NCI-H460 (cell line): ENCODE measurements at places on chromosomes 12 and 14.

GRCh38 chr12:85626001-85626783 lies 210.0 kb downstream of the RASSF9 start:
- peak; percentile 7 for DNase-seq

- DNase-seq = no peak
Observed at GRCh38 chr12:108313241-108313605, 25.9 kb downstream of the CMKLR1 start.

DNA sequence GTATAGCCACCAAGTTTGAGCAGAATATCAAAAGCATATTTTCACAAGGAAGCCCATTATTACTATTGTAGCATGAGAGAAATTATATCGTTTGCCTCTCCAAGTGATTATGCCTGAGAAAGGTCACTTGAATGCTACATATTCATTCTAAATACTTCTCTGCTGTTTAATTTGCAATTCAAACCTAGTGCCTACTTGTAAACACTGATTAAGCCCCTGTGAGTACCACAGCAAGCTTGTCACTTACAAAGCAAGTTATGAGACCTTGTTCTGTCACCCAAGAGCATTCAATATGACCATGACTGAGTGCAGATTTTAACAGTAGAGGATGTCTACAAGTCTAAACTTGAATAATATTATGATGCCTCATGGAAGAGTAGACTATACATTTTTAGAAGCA lies 124.7 kb upstream of the SSTR1 start:
- no peak for DNase-seq

DNA sequence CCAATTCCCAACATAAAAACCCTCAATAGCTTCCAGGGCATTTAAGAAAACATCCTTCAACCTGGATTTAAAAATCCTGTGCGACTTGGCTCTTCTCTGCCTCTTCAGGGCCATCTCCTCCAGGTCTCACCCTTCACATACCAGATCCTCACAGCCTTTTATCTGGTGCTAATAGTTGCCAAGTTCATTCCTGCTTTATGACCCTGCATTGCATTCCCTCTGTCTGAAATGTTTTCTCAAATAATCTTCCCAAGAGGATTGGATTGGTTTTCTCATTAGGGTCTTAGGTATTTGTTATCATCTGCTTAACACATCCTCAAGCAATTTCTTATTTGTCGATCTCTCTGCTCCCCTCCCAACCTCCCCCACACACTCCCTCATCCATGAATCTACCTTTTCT lies 832.0 kb downstream of the GALC start:
- DNase-seq = no peak

GRCh38 chr14:38904959-38905358 lies 198.1 kb downstream of the SEC23A start:
- DNase-seq = no peak

- no peak for DNase-seq
Observed at GRCh38 chr12:51949342-51950030, 2.0 kb upstream of the ACVR1B start.

GRCh38 chr14:61812347-61813095 lies 50.3 kb downstream of the SNAPC1 start:
- DNase-seq = no peak

- DNase-seq = no peak
Observed at GRCh38 chr12:13124656-13125505, 21.4 kb upstream of the GSG1 start.

DNA sequence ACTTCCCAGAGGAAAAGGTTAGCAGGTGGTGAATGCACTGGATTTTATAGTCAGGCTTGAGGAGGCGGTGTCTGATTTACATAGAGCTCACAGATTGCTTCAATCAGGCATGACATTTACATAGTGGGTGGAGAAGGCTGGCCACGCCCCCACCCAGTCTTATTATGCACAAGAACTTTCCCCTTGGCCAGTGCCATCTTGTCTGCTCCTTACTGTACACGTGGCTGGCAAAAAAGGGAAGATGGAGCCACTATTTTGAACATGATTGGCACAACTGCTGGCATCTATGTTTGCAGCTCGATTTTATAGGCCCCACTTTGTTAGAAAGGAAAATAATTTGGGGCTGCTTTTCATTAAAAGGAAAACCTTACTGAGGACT lies 10.9 kb upstream of the LGMN start:
- peak; percentile 54 for DNase-seq

GRCh38 chr14:59190372-59190771 lies 1.9 kb downstream of the DAAM1 start:
- DNase-seq = no peak

DNA sequence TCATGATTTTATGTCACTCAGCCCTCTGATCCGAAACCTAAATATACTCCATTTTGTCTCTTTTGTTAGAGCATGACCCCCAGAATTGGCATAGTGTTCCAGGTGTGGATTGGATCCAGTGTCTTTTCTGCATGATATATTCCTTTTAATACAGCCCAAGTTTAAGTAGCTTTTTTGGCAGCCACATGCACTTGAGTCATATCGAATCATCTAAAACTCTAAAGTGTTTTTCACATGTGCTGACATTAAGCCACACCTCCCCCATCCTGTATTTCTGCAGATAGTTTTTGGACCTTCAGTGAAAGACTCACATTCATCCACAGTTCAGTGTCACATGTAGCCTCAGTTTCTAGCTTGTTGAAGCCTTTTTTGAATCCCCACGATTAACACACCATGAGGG lies 30.6 kb downstream of the BORCS5 start:
- DNase-seq = no peak

DNA sequence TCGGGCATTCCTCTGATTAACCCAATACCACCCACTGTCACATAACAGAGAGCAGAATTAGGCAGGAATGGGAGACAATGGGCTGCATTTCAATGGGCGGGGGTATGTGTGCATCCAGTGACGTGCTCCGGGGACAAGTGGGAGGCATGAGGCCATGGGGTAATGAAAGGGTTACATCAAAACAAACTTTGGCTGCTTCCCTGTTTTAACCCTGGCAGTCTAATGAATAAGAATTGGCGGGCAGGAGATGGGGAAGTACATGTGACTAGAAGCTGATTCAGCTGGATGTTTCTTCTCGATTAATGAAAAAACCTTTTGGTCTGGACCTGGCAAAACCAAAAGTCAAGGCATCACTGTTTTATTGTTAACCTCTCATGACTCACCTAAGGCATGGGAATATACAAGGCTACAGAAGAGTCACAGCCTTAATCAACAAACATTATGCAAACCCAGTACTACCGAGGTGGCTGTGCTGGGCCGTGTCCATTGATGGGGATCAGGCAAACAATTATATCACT lies 44.2 kb downstream of the SOCS2 start:
- no peak for DNase-seq

GRCh38 chr12:93226361-93226760 lies 151.4 kb upstream of the NUDT4 start:
- DNase-seq = no peak

DNA sequence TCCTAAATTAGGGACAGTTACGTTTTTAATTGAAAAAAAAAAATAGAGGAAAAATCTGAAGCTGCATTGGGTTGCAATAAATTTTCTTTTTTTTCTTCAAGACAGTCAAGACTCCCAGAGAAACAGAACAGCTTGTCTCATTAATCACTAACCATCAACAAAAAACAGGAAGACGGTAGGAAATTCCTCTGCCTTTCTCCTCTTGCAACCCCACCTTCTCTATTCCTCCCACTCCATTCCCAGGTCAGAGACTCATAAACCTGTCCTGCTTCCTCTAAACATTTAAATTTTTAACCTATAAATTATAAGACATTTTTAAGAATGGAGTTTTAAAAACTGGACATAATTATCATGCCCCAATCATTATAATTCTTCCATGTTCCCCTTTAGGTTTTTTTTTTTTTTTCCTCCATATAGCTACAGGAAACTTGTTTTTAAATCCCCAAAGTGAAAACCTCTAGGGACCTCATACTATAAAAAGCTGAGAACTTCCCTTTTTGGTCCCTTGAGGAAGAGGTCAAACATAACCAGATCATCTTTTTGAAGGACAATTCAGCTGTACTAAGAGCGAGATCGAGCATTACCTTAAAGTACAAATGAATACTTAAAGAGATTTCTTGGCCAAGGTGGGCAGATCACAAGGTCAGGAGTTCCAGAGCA lies 36.0 kb downstream of the CPM start:
- no peak for DNase-seq

DNA sequence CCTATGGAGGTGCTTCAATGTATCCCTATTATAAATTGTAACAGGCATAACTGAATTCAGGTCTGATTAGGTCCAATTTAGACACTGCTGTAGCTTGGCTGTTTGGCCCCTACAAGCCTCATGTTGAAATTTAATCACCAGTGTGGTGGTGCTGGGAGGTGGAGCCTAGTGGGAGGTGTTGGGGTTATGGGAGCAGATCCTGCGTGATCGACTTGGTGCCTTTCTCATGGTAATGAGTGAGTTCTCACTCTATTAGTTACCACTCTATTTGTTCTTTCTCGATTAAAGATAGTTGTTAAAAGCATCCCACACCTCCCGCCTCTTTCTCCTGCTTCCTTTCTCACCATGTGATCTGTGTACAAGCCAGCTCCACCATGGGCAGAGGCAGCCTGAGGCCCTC lies 122.1 kb downstream of the FOXA1 start:
- DNase-seq = no peak

DNA sequence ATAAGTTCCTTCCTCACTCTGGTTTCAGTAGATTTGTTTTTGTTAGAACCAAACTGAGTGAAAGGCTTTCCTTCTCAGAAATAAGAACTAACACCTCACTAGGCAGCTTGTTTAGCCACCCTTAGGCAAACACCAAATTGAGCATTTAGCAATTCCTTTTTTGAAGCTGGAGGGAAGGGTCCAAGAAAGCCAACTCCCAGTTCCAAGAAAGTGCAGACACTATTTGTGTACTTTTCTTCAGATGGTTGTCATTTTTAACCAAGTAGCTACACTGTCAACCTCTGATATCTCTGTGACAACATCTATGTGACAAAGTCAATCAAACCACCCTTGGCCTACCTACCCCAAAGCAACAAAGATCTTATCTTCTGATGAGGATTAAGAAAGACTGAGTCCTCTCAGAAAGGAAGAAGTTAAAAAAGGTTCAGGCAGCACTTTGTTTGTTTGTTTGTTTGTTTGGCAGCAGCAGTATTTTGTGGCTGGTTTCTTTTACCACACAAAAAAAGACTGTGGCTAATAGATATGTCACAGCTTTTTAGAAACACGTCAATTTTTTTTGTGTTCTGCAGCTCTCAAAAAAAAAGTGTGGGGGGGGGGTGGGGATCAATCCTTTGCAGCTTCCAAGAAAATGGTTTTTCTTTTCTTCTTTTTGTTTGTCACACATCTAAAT lies 203.8 kb downstream of the CRADD start:
- DNase-seq = no peak

- no peak for DNase-seq
Observed at GRCh38 chr14:34199585-34199984, 248.7 kb upstream of the EGLN3 start.

DNA sequence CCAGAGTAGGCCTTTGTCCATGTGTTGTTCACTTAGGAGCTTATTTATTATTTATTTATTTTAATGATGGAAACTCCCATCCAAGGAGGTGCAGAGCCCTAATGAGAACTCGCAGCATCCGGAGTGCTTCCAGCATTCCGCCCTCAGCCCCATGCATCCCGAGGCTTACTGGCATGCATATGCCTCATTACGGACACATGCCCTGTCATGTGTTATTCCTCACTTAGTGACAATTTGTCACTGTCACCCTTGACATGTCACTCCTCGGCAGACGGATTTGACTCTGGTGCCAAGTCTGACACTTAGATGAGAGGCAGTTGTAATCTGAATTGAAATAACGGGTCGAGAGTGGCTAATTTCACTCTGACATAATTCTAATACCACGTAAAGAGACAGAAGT lies 132.8 kb downstream of the VRK1 start:
- no peak for DNase-seq

- no peak for DNase-seq
Observed at GRCh38 chr12:79255288-79255687, 390.7 kb downstream of the SYT1 start.

GRCh38 chr12:18895540-18895939 lies 157.6 kb downstream of the CAPZA3 start:
- DNase-seq = no peak

GRCh38 chr12:94401326-94401725 lies 58.3 kb downstream of the CEP83 start:
- DNase-seq = no peak

DNA sequence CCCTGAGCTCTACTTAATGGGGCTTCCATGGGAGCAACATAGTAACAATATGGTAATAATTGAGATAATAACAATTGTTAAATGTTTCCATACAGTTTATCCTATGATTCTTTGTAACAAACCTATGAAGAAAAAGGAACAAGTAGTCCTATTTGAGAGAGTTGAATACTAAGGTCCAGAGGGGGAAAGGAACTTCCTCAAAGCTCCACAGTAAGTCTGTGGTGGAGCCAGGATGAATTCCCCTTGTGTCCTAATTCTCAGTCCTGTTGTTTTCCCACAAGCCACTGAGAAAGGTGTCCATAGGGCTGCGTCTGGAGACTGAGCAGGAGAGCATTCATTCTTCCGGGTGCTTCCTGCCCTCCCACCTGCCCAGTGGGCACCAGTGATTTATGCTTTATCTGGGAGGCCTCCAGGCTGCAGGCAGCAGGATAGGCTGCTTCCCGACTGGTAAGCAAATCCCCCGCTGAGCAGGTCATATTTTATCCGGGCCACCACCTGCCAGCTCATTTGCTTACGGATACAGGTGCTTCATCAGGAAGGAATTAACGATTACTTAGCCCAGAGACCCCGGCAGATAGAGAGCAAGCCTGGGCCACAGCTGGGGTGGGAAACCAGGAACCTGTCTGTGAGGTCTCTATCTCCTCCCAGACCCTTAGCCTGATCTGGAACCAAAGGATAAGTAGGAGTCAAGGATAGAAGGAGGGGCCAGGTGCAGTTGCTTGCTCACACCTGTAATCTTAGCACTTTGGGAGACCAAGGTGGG lies 33.9 kb upstream of the FAM222A start:
- no peak for DNase-seq

DNA sequence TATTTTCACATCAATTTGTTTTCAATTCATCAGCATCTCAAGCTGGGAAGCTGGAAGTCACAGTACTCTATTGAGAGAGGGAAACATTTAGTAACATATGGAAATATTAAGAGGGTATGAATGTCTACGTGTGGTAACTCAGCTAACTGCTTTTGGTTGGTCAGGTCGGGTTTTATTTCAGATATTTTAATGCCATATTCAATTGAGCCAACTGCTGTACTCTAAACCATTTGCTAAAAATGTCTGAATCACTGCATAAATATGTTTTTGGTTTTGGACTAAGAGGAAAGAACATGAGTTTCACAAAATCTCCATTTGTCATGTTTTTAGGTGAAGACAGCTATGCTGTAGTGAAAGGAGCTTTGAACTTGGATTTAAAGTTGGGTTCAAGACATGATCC lies 18.9 kb upstream of the PPFIBP1 start:
- no peak for DNase-seq

DNA sequence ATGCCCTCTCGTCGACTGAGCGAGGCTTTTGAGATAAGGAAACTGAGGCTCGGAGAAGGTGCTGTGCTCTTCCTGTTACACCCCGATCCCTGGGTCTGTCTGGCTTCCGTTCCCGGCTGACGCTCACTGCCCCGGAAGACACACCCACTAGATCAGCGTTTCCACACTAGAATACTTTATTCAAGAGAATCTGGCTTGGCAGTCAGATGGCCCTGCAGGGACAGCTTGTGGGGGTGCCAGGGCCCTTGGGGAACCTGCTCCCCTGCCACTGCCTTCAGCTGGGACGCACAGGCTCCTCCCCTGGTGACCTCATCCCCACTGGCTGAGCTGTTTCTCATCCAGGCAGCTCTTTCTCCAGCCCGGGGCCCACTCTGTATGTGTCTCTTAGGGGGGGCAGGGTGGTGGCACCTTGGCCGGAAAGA lies 13.7 kb downstream of the PGF start:
- no peak for DNase-seq

GRCh38 chr12:117053050-117053400 lies 46.2 kb downstream of the TESC start:
- no peak for DNase-seq
